ENCODE measurements at places on chromosomes 7 and 10. TPM values are rescaled to one million over a fixed set of nuclear protein-coding genes. Genes with fewer than 3 reads are reported as not detected.
A peak's percentile ranks its signal among the peaks of the same experiment; 100 is the strongest.

RNF32 gene
- total RNA-seq = 2.7 TPM

DNA sequence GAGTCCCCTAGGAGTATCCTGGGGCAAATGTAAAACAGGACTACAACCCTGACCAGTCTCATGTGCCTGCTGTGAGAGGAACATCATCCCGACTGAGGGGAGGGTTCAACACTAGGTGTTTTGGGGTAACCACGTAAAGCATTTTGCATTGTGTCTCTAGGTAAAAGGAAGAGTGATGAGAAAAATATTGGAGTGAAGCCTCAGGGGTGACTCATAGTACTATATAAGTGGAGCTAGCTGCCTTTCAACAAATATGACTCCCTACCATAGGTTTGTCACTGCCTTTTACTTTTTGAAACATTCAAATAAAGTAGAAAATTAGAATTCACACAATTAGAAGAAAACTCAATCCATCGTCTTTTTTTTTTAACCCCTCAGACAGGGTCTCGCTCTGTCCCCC is 2.6 kb upstream of the CAMK2G start:
- peak overlapping the region; percentile 39 for H3K4me3 ChIP-seq
- peaks cover 55% of the 10 kb centered on the region for H3K4me1 ChIP-seq
- peak overlapping the region; percentile 73 for H3K27ac ChIP-seq
- peak; percentile 75 for DNase-seq
- H3K36me3 ChIP-seq = peaks cover 6% of the 10 kb centered on the region

ZP3 gene
- 14.2 TPM for total RNA-seq

GRCh38 chr10:33382216-33382600 is 47.7 kb upstream of the NRP1 start:
- H3K36me3 ChIP-seq = no peaks in the 10 kb centered on the region
- H3K4me3 ChIP-seq = no peak overlapping the region
- H3K27ac ChIP-seq = no peak overlapping the region
- H3K4me1 ChIP-seq = peaks cover 8% of the 10 kb centered on the region
- DNase-seq = no peak

All from PC-9 (cell line).